ENCODE measurements at places on chromosomes 5 and 9.

DNA sequence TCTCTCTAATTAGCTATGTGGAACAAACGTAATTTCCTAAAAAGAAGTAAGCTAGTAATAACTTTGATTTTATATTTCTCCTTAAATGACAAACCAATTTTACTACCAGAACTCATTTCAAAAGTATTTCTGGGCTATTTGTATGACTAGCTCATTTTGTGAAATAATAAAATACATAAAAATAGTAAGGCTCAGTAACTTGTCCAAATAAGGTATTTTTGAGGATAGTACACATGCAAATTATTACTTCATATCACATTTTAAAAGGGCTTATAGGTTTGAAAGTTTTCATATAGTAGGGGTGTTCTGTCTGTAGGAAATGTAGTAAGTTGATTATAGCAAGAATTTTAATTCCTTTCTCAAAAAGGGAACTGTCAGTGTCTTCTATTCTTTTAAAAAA is 26.5 kb downstream of the C9orf85 start:
- no peak for DNase-seq

DNA sequence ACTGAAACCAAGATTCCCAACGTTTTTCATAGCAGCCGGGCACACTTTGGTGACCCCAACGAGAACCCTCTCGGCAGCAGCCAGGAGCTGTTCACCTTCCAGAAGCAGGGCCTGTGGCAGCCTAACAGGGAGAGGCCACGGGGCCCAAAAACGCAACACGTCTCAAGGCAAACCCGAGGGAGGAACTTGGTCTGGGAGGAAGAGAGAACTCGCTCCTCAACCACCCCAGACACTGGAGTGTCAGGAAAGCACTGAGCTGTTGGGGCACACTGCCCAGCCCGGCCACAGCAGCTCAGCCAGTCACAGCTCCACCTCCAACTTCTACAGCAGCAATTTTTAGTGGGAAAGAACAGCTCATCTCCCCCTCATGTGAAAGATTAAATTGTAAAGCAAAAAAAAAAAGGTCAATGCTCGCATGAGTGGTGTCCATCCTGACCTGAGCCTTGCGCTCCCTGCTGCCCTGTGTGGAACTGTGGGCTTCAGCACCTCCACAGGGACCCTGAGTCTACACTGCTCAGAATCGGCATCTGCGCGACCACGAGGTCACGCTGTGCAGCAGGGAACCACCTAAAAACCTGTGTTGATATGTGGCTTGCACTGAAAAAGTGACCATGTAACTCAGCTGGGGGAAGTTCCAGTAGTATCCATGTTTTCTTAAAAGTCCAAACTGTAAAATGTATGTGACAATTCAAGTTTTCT is 55.0 kb downstream of the IPPK start:
- no peak for DNase-seq

DNA sequence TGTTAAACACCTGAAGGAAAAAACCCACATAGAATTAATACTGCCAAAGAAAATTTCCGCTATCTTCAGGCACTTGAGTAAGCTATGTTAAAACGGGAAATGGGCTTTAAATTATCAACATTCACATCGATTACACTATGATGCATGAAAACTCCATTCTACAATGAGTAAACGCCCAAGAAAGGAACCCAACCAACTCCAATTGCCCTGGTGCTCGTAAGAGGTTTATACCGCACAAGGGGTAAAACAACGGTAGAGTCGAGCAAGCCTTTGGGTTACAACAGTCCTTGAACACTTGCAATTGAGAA is 1.0 kb downstream of the AGTPBP1 start:
- DNase-seq, result no peak

DNA sequence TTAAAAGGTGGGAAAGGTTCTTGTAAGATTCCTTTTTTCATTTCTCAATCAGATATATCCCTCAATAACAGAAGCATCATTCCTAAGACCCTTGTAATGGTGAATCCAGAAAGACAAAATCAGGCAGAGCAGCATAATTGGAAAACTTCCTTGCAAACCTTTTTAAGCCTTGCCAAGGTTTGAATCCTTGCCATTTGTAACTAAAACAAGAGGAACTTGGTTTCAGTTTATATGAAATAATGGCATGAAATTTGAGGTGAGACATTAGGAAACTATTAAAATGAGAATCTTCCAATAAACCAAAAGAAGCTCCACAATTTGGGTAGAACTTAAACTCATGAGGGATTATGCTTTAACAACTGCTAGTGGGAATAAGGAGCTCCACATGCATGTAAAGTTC is 384.7 kb upstream of the SMC2 start:
- no peak for DNase-seq

DNA sequence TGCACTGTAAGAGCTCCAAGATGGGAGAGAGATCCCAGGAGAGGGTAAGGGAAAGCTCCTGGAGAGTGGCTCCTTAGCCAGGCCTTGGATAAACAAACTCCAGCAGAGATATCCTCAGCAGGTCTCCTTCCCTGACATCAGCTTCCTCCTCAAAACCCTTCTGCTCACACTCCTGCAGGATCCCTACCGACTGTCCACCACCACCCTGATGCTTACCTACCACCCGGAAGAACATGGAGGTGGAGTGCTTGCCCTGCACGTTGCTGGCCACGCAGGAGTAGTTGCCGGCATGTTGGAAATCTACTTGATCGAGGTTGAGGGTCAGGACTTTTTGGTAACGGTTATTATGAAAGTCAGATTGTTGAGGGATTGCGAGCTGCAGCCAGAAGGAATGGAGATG is 9.3 kb downstream of the CSF1R start:
- no peak for DNase-seq

DNA sequence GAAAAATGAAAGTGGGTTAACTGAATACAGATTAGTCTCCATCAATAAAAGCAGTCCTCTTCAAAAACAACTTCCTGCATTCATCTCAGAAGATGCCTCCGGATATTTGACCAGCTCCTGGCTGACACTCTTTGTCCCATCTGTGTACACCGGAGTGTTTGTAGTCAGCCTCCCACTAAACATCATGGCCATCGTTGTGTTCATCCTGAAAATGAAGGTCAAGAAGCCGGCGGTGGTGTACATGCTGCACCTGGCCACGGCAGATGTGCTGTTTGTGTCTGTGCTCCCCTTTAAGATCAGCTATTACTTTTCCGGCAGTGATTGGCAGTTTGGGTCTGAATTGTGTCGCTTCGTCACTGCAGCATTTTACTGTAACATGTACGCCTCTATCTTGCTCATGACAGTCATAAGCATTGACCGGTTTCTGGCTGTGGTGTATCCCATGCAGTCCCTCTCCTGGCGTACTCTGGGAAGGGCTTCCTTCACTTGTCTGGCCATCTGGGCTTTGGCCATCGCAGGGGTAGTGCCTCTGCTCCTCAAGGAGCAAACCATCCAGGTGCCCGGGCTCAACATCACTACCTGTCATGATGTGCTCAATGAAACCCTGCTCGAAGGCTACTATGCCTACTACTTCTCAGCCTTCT is 16.6 kb downstream of the F2R start:
- no peak for DNase-seq

- no peak for DNase-seq
These were observed 76.9 kb upstream of the NFIL3 start for GRCh38 chr9:91500509-91501014.

GRCh38 chr5:127950707-127951391 is 132.7 kb upstream of the SLC12A2 start:
- no peak for DNase-seq

GRCh38 chr5:145818604-145819003 is 16.5 kb downstream of the PRELID2 start:
- DNase-seq, result no peak

- no peak for DNase-seq
These were observed 68.5 kb upstream of the MYO10 start for GRCh38 chr5:17004441-17005106.

- no peak for DNase-seq
These were observed 105.6 kb downstream of the TENT4A start for GRCh38 chr5:6818594-6819511.

- no peak for DNase-seq
These were observed 485.6 kb upstream of the NUDT12 start for GRCh38 chr5:104048231-104048630.

GRCh38 chr9:21455320-21455719 is 15.1 kb downstream of the IFNA1 start:
- peak; percentile 4 for DNase-seq

DNA sequence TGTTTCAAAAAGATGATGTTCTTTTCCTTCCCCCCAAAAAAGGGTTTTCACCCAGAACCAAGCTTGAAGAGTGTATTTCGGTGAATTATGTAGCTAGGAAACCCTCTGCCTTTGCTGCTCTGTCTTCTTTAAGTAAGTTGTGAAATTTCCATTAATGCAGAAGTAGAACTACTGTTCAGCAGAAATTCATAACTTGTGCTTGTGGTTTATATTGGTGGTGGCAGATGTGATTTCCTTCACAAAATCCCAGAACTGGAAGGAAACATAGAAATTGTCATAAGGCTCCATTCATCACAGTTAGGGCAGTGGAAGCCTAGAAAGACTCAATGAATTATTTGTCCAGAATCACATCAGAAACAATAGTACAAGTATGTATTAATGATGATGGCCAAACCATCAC is 42.1 kb upstream of the DAB2 start:
- DNase-seq, result no peak

GRCh38 chr9:95078939-95079338 is 238.6 kb downstream of the FANCC start:
- DNase-seq, result no peak

DNA sequence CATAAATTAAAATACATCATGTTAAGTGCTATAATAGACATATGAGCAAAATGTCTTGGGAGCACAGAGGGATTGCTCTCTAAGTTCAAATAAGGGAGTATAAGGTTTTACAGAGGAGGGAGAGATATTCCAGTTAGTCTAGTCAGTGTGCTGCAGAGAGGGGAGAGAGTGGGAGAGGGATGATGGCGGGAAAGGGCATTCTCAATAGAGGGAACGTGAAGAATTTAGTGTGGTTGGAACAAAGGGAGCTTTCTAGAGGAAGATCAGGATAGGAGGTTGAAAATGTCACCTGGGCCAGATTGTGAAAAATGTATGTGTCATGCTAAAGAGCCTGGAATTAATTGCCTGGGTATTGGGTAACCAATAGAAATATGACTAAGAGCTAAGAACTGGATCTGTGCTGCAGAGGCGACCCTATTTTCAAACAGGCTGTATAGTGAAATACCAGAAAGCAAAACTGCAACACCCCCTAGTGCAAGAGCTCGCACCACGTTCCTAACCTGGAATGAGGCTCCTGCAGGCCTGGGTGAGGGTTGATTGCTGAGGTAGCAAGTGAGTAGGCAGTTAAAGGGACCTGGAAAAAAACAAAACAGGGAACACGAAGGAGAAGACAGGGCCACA is 791.8 kb upstream of the C9orf72 start:
- no peak for DNase-seq

DNA sequence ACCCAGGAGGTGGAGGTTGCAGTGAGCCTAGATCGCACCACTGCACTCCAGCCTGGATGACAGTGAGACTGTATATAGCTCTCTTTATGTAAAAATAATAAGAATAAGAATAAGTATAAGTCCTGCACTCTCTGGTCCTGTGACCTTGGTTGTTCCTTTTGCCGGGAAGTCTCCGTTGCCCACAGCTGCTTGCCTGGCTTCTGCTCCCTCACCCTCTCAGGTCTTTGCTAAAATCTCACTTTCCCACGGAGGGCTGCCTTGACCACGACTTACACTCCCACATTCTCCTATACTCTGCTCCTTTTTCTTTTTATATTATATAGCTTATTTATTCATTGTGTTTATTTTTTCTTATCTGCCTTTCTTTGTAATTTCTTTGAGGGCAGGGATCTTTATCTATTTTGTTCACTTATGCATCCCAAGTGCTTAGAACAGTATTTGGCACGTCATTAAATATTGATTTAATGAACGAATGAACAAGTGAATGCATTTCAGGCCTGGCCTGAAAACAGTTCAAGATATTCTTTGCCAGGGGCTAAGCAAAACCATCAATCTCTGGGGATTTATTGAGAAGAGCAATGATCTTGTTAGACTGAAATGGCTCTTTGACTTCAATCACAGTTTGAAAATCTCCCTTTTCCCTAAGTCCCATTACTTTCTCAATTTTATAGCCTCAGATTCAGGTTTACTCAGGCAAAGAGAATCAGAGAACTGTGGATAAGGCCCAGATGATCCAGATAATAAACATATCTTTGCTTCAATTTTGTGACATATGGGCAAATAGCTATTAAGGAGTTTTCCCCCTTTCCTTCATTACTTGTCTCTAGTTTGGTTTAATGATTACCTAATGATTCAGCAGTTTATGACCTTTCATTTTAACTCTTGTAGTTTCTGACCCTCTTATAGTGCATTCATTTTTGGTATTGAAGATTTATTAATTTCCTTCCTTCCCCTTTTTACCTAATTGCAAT is 60.8 kb upstream of the TMC1 start:
- no peak for DNase-seq

DNA sequence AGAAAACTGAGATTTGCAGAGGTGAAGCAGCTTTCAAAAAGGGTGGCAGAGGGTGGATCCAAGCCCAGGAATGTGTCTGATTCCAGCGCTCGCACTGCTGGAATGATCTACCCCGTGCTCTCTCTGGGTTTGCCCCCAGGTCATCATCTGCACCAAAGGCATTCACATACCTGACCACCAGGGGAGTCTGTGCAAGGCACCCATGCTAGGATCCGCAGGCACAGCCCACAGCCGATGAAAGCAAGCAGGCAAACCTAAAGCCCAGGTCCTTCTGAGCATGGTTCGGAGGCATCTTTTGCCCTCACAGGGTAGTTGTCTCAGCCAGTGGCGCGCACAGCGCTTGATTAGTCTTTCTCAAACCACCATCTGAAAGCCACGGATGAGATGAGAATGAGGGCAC is 56.6 kb downstream of the TEK start:
- no peak for DNase-seq

- no peak for DNase-seq
These were observed 280.3 kb upstream of the CDH9 start for GRCh38 chr5:27318701-27319100.

- DNase-seq, result no peak
These were observed 17.3 kb downstream of the ITGA1 start for GRCh38 chr5:52804981-52805380.

- no peak for DNase-seq
These were observed 52.1 kb upstream of the CEMIP2 start for GRCh38 chr9:71820403-71820921.

GRCh38 chr9:129040113-129040643 is 3.8 kb downstream of the MIGA2 start:
- no peak for DNase-seq

- DNase-seq, result no peak
These were observed 20.1 kb downstream of the DOCK2 start for GRCh38 chr5:169657127-169657526.
